Fibroblast of skin of right biceps (primary cell): ENCODE measurements at places on chromosomes 12 and 14.
A peak's percentile ranks its signal among the peaks of the same experiment; 100 is the strongest.

- no peak for DNase-seq
Observed at GRCh38 chr12:96094201-96094600, 58.8 kb upstream of the LTA4H start.

DNA sequence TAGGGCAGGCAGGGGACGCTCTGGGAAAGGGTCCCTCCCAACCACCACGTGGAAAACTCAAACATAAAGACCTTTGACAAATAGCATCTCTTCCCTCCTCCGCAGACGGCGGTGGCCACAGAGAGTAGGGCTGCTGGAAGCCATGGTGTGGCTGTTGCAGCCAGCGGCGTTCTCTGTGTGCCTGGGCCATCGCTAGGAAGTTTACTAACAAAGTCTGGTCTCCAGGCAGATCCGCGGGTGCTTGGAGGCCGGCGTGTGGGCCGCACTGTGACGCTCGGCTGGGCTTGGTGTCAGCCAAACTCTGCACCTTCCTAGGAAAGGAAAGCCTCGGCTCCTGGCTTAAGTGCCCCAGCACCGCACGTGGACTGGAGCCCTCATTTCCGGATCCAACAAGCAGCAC is 65.6 kb downstream of the CCDC88C start:
- DNase-seq = no peak

DNA sequence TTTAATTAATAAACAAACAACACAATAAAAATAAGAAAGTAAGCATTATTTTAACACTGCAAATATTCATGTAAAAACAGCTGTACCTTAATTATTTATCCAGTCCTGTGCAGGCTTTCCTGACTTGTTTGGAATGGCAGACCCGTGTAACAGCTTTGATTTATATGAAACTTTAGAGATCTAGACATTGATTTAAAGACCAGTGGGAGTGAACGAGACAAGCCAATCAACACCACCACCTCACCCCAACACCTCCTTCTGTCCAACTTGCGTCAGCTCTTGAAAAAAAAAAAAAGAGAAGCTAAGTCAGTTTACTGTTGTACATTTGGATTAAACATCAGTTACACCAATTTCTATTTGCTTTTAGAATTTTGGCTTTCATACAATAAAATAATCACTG is 22.3 kb downstream of the SLC38A4 start:
- no peak for DNase-seq

- DNase-seq = no peak
Observed at GRCh38 chr14:34707722-34708121, 6.7 kb downstream of the CFL2 start.

DNA sequence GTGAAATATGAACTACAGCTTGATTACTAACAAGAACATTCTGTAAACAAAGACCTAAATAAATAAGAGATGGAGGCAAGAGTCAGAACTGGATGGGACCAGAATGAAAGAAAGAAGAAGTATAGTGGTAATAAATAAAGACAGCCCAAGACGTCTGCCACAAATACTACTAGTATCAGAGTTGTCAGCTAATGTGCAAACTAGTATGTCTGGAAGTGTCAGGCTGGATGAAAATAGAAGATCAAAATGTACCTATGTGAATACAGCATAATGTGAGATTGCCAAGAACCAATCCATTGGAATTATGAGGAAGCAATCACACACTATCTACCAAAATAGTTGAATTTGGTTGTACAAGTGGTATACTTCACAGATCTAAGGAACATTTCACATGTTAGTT is 353.0 kb downstream of the BTG1 start:
- DNase-seq = no peak

DNA sequence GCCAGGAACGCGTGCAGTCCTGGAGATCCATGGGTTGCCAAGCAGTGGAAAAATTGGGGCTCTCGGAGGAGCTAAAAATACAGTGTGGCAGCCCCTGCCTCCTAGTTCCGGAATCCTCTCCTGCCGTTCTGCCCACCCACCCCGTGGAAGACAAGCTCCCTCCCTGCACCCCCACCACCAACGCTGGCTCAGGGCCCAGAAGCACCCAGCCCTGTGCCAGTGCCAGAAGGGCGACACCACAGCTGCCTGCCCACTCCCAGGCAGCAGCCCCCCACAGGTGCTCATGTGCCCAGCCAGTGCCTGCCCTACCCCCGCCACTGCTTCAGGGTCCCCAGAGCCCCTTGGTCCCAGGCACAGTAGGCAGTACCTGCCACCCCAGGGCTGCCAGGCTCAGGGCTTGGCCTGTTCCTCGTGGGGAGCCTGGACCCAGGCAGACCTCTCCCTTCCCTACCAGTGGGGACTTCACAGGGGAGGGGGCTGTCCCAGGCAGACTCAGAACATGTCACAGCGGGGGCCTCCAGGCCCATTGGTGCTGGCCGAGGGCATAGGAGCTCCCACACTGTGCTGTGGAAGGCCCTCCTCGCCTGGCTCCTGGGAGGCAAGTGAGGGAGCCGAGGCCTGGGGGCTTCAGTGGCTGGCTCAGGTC is 7.4 kb downstream of the INF2 start:
- DNase-seq = no peak

DNA sequence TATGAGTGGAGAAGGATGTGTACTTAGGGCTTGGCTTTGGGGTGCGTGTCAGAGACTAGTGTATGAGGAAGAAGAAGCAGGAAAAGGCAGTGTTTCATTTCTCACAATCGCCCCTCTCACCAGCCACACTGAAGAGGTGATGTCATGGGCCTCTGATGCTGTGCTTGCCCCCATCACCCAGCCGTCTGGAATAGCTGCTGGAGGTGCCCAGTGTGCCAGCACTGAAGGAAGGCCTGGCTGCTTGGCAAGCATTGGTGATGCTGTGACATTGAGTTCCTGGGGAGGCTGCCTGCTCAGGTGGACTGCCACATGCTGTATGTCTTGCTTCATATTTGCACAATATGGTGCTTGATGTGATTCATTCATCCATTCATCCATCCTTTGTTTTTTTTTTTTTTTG is 56.2 kb downstream of the CRADD start:
- DNase-seq = no peak

- peak; percentile 83 for DNase-seq
Observed at GRCh38 chr12:10212739-10213131, at the start of gene GABARAPL1. GABARAPL1 (plus strand) TSS chr12:10212877; CDS start chr12:10213130, 253 bp downstream.

DNA sequence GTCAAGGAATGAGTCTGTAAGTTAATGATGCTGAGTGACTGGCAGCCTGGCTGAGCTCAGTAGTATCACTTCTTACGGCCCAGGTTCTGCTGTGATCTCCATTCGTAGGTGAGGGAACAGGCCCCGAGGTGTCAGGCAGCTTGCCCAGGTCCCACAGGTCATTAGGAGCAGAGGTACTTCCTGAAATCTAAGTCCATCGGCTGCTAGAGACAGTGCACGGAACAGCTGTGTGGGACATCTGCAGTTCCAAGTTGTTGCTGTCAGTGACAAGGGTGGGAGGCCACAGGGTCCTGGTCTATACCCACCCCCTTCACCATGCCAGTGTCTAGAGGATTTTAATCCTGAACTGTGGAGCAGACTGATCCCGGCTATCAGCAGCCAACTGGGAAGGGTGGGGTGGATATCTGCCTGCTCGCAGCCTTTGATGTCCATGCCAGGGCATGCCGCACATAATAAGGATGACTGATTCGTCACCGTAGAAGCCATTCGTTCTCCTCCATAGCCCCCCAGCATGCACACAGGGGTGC is 82.3 kb upstream of the RIN3 start:
- no peak for DNase-seq

DNA sequence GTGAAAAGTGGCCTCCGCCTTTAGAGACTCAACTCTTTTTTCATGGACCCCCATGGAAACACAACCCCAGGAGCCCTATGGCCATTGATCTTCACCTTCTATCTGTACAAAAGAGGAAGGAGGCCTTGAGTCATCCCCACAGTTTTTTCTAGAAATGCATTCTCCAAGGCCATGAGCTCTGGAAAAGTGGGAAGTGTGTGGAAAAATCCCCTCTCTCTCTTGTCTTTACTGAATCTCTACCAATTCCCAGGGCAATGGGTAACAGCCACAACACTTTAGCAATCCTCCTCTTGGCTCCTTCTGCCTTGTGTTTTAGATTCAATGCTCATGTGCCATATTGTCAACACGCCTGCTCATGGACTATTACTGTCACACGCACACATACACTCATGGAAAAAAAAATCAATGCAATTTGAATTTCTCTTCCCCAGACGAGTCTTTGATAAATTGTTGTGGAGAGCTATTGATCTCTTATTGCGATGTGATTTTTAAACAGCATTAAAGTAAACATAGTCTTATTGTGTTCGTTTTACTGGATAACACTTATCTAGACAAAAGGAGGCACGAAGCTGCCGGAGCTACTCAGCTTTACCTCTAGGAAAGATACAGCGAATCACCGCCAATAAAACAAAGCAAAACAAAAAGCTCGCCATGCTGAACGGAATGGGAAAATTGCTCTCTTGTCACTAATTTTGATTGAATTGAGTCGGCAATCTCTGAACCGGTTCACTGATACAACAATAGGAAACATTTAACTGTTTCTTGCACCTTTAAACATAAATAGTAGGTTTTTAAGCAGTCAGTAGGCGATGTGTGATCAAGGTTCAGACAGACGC is 260.3 kb downstream of the VRK1 start:
- DNase-seq = no peak

DNA sequence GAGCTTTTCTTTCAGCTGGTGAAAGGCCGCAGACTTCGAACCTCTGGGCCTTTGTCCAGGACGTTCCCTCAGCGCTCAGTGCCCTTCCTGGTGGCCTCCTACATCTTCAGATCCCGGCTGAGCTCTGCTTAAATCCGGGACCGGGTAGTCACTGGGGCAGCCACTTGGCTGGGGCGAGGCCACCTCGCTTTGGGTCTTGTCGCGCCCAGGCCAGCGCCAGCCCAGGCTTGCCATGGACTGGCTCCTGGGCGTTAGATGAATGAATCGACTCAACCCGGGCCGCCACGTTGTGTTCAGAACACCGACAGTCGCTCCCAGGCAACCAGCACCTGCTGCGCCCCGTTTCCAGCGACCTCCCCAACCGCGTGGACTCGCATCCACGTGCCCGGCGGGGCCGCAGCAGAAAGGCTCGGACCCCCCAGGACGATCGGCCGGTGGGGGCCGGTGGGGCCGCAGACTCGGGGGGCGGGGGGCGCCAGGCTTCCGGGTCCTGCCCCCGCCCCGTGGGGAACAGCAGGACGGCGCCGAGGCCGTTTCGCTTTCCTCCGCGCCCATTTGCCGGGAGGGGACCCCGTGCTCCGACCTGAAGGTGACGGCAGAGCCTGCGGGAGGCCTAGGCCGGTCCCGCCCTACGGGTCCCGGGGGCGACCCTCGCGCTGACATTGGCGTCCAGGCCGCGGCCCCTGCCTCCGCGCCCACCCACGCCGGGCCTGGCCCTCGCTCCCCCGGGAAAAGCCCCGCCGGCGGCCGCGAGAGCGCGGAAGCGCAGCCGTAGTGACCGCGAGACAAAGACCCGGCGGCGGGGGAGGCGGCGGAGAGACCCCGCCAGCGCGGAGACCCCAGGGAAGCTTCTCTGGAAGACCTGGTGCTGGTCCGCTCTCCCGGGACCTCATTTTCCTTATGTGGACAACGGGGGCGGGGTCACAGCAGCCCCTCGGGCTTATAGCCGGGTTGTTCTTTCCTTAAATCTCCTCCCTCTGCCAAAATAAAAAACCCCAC is 37.3 kb upstream of the RCOR1 start:
- DNase-seq = peak; percentile 46

GRCh38 chr14:67749341-67750084 is 47.8 kb downstream of the RDH12 start:
- DNase-seq = no peak

DNA sequence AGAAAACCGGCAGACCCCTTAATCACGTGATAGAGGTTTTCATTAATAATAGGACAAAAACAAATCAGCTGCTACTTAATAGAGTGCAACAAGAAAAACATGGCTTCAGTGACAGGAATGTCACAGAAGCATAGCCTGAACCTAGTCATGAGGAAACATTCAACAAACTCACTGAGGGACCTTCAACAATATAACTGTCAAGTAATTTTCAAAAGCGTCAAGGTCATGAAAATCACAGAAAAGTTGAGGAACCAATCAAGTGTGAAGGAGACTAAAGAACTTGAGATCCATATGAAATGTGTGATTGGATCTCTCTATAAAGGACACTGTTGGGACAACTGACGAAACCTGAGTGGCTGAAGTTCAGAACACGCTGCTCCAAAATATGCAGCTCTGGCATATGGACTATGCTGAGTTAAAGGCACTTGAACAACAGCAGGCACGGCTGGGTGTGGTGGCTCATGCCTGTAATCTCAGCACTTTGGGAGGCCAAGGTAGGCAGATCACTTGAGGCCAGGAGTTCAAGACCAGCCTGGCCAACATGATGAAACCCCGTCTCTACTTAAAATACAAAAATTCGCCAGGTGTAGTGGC is 16.3 kb downstream of the NDUFA12 start:
- DNase-seq = no peak

GRCh38 chr14:68462683-68463082 is 330.2 kb downstream of the ZFP36L1 start:
- DNase-seq = peak; percentile 52

GRCh38 chr12:104727726-104728465 is 230.2 kb downstream of the SLC41A2 start:
- DNase-seq = no peak
